Osteocyte (in vitro differentiated cells): ENCODE measurements at places on chromosomes 5 and 9. TPM values are rescaled to one million over a fixed set of nuclear protein-coding genes. Genes with fewer than 3 reads are reported as not detected.

DNA sequence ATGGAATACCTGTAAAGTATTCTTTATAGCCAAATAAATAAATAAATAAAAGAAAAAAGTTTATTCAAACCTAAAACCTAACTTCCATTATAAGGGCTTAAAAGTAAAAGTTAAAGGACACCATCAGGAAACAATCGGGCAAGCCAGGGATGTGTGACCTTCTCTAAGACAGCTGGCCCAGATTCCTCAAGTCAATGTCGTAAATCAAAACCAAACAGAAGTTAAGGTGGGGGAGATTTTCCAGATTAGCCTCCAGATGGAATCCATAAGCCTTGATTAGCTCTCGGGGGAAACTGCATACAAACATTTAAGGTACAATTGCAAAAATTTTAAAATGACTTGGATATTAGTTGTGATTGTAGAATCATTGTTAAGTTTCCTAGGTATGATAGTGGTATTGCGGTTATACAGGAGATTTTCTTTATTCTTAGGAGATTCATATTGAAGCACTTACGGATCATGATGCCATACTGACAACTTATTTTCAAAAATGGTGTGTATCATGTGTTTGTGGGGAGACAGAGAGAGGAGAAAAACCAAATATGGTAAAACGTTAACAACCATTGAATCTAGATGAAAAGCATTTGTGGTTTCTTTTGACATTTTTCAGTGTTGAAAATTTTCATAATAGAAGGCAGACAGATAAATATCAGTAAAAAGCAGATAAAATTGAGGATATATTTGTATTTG is 21.5 kb upstream of the MGAT1 start:
- H3K27ac ChIP-seq: no peak overlapping the region
- H3K36me3 ChIP-seq: no peaks in the 10 kb centered on the region
- DNase-seq: no peak
- no peak overlapping the region for H3K4me3 ChIP-seq

DNA sequence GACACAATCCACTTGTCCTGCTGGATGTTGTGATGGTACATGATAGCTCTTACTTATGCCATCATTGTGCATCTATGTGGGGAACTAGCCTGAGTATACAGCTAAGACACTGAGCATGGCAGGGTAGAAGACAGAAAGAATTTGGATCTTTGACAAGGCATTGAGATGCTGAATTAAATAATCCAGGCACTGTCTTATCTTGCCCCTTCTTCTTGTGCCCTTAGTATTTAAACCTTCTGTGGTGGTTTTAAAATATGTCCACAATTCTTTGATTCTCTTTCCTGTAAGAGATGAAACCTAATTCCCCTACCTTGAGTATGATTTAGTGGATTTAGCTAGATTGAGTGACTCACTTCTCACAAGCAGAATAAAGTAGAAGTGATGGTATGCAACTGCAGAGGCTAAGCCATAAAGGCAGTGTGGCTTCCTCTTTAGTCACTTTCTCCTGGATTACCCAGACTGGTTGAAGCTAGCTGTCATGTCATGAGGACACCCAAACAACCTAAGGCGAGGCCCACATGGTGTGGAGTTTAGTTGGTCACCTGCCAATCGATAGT is 174.0 kb upstream of the NREP start:
- DNase-seq: no peak
- peaks cover 6% of the 10 kb centered on the region for H3K36me3 ChIP-seq
- peak overlapping the region; percentile 93 for H3K27ac ChIP-seq

F12 gene
- 1.0 and 1.5 TPM in 2 replicates for total RNA-seq

- no peaks in the 10 kb centered on the region for H3K4me1 ChIP-seq
- H3K36me3 ChIP-seq: no peaks in the 10 kb centered on the region
- no peaks in the 10 kb centered on the region for H3K27me3 ChIP-seq
- H3K27ac ChIP-seq: no peak overlapping the region
- H3K4me3 ChIP-seq: no peak overlapping the region
- no peak for DNase-seq
Measured at GRCh38 chr5:5598547-5599113, 176.2 kb downstream of the ICE1 start.

CSF2 gene
- total RNA-seq: not detected in 2 replicates

TXNDC8 gene
- total RNA-seq: not detected in 2 replicates

- no peak overlapping the region for H3K27ac ChIP-seq
- no peak for DNase-seq
- H3K4me1 ChIP-seq: no peaks in the 10 kb centered on the region
- H3K27me3 ChIP-seq: no peaks in the 10 kb centered on the region
Measured at GRCh38 chr9:1916655-1917054, 98.5 kb upstream of the SMARCA2 start.

- H3K4me1 ChIP-seq: peaks cover 7% of the 10 kb centered on the region
- peaks cover 38% of the 10 kb centered on the region for H3K27me3 ChIP-seq
- peak within 1 kb of the TSS; percentile 64 for H3K4me3 ChIP-seq
Measured at GRCh38 chr9:117414906-117415331, at the start of gene ASTN2. Gene ASTN2, minus strand, starts transcription at chr9:117415057. Its CDS starts 119 bp downstream, at chr9:117414938.

GRCh38 chr9:89701221-89701798 is 96.5 kb downstream of the GADD45G start:
- peaks cover 12% of the 10 kb centered on the region for H3K27me3 ChIP-seq
- H3K36me3 ChIP-seq: no peaks in the 10 kb centered on the region
- H3K4me3 ChIP-seq: no peak overlapping the region
- no peaks in the 10 kb centered on the region for H3K4me1 ChIP-seq

KLF9 gene
- total RNA-seq: 83.4 and 85.3 TPM in 2 replicates

GRCh38 chr9:26813247-26813646 is 79.4 kb downstream of the CAAP1 start:
- peaks cover 12% of the 10 kb centered on the region for H3K27me3 ChIP-seq
- no peak overlapping the region for H3K4me3 ChIP-seq
- H3K27ac ChIP-seq: no peak overlapping the region
- H3K36me3 ChIP-seq: no peaks in the 10 kb centered on the region
- peaks cover 14% of the 10 kb centered on the region for H3K4me1 ChIP-seq
- no peak for DNase-seq

DNA sequence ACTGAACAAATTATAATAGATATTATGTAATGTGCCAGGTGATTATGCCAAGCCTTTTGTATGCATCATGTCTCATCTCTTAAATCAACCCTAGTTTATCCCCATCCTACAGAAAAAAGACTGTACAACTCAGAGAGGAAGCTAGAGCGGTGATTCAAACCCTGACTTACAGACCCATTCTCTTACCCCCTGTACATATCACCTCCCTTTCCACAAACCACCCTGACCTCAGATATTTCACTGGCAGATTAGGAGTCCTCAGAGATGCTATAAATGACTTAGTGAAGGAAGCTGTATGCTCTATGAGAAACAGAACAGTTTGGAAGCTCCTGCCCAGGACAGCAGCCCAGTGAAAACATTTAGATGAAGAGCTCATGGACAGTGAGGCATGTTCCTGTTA is 79.1 kb upstream of the RARS1 start:
- no peak for DNase-seq
- no peak overlapping the region for H3K27ac ChIP-seq
- H3K4me1 ChIP-seq: peaks cover 33% of the 10 kb centered on the region
- H3K36me3 ChIP-seq: no peaks in the 10 kb centered on the region
- H3K27me3 ChIP-seq: no peaks in the 10 kb centered on the region
- H3K4me3 ChIP-seq: no peak overlapping the region
